ENCODE measurements at places on chromosomes 2 and 18. TPM values are rescaled to one million over a fixed set of nuclear protein-coding genes. Genes with fewer than 3 reads are reported as not detected.

Gene DNAJB2
- 90.7 TPM for total RNA-seq

DNA sequence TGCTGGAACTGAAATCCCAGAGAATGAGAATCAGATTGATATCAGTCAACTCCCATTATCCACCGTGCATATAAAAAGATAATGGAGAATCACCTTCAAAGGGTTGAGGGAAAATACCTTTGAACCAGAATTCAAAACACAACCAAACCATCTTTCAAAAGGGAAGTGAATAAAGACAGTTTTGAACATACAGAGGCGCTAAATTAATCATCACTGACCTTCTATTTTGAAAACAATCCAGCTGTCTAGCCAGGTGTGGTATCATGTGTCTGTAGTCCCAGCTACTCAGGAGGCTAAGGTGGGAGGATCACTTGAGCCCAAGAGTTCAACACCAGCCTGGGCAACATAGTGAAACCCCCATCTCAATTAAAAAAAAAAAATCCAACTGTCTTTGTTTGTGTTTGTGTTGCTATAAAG is 63.6 kb downstream of the TRABD2A start:
- DNase-seq, result no peak

DNA sequence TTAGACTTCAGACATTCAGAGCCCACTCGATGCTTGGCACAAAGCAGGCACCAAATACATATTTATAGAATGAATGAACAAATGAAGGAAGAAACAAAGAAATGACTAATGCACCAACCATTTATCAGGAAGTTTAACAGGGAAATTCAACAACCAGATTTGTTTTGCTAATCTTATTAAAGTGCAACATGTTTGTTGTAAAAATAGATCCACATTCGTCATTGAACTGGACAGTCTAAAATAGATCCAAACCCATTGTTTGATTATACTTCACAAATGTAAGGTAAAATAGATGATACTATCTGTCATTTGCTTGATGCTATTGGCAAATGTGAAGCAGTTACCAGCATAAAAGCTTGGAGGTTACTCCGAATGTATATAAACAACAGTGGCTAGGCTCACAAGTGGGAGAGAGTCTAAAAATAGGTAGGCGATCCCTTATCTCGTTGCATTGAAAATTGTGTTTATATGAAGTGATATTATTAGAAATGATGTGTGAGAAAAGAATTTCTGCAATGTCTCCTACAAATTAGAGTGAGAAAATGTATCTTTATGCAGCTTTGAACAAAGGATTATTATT is 246.2 kb downstream of the NEDD4L start:
- DNase-seq, result no peak

DNA sequence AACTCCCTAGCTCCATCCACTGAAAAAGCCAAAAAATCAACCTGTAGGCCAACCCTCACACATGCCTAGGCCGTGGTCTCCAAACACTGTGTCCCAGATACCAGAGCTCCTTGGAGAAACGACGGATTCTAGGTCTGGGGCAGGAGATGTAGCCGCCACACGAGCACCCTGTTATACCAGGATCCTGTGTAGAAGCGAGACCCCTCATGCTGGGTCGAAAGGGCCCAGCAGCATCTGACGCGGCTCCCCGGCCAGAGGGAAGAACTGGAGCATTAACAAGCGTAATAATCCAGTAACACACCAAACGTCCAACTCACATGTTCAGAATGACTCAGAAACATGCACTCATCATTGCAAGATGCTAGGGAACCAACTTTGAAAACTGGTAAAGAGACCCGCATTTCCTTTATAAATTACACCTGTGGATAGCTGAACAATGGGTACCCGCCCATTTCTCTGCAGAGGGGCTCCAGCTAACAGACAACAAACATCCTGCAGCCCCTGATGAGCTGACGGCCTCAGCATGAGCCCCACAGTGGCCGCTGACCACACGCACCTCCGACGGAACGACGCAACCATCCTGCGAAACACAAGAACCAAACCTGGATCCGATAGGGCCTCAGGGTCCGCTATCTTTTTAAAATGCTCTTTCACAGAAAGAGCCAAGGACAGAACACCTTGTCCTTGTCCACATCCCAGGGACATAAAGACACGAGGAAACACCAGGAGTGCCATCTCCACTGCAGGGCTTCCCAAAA is 14.2 kb downstream of the SLC66A2 start:
- no peak for DNase-seq
